ENCODE measurements at places on chromosomes 3 and 15. TPM values are rescaled to one million over a fixed set of nuclear protein-coding genes. Genes with fewer than 3 reads are reported as not detected.

ROPN1 gene
- total RNA-seq = 0.42 TPM

RBMS3 gene
- 22.0 TPM for total RNA-seq

CAND2 gene
- 61.0 TPM for total RNA-seq

LRRC49 gene
- total RNA-seq = 84.4 TPM

DGKG gene
- total RNA-seq = 39.6 TPM

RHCG gene
- total RNA-seq = not detected

RARB gene
- 18.7 TPM for total RNA-seq

PAQR5 gene
- 0.32 TPM for total RNA-seq

SAXO2 gene
- 4.1 TPM for total RNA-seq

FAM81A gene
- 4.4 TPM for total RNA-seq

FRMD5 gene
- 27.4 TPM for total RNA-seq

ACP3 gene
- 0.81 TPM for total RNA-seq

Data from heart right ventricle (tissue), 16 donors.